ENCODE measurements at places on chromosomes 16 and 17.

DNA sequence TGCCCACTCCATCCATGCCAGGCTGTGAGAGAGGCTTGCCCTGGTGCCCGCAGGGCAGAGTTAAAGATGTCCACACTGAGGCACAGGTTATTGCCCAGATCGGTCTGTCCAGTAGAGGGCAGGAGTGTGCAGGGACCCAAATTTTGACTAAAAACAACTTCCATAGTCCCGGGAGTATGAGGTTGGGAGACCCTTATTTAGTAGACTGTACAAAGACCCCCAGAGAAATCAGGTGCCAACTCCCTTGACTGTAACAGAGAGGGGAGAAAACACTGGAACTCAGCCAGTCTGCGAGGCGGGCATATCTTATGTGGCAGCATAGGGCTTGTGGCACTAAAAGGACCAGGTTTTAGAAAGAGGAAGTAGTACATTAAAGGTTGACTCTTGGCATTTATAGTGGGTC lies 43.4 kb downstream of the HNF1B start:
- no peak for DNase-seq

- DNase-seq, result no peak
Observed at GRCh38 chr17:21066394-21066793, 23.6 kb upstream of the USP22 start.

- no peak for DNase-seq
Observed at GRCh38 chr17:2924211-2924610, 128.0 kb downstream of the RAP1GAP2 start.

DNA sequence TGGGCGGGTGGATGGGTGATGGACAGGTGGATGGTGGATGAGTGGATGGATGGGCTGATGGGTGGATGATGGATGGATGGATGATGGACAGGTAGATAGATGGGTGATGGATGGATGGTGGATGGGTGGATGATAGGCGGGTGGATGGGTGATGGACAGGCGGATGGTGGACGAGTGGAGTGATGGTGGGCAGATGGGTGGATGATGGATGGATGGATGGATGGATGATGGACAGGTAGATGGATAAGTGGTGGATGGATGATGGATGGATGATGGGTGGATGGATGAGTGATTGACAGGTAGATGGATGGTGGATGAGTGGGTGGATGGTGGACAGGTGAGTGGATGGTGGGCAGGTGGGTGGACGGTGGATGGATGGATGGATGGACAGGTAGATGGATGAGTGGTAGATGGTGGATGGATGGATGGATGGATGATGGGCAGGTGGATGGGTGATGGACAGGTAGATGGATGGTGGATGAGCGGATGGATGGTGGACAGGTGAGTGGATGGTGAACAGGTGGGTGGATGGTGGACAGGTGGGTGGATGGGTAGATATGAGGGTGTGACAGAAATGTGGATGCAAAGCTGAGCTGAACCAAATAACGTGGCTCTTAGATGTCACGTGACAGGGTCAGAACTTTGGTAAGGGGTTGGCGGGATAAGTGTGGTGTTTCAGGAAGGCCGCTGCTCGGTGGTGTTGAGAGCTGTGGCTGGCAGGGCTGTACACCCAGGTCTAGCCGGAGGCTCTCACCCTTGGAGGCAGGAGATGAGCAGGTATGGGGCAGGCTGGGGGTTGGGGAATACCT lies 234.3 kb upstream of the CIBAR2 start:
- no peak for DNase-seq

DNA sequence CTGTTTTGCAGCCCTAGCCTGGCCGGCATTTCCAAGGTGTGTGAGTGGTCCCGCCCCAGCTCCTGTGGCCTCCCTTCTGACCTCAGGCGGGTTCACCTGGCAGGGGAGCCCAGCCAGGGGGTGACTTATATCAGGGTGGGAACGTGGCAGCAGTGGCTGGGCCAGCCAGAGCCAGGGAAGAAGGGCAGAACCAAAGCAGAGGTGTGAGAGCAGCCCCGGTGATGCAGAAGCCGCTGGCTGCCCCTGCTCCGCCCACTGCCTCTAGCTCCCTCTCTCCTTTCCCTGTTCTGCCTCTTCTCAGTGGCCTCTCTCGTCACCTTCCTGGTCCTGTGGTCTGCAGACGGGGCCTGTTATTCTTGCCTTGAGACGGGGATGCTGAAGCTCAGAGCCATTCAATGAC lies 12.1 kb downstream of the MGAT5B start:
- no peak for DNase-seq

All from RKO (cell line).